HFF-Myc (cell line): ENCODE measurements at places on chromosomes 3 and 15.

- DNase-seq: no peak
Observed at GRCh38 chr15:85137489-85138168, 156.0 kb downstream of the PDE8A start.

DNA sequence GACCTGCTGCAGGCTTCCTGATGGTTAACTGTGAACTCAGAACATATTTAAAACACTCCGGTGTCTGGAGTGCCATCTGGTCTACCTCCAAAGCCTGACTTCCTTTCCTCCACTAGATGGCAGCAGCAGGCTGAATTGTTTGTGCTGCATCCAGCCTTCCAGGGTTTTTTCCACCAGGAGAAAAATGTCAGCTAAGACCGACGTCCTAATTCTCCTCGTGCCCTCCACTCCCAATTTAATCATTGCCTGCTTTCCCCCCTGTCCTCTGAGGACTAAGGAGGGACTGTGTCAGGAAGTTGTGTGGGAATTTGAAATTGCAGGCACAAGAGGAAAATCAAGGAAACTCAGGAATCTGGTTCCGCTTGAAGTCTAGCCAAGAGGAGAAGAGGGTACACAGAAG is 165.2 kb upstream of the UMPS start:
- peak; percentile 53 for DNase-seq

GRCh38 chr3:3065876-3066275 is 44.3 kb downstream of the IL5RA start:
- no peak for DNase-seq

GRCh38 chr3:144437989-144438388 is 466.4 kb downstream of the DIPK2A start:
- no peak for DNase-seq

DNA sequence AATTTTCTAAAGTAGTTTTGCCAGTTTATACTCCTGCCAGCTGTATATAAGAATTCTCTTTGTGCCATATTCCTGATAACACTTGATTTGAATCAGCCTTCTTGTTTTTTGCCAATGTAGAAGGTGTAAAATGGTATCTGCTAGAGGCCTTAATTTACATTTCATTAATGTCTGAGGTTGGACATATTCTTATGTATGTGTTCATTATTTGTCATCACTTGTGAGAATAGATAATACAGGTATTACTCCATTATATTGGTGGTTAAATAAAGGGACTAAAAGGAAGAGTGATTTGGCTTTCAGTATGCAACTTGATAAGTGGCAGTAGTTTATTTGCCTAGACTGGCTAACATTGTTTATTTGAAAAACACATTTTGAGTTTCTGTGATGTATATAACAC is 25.8 kb downstream of the PAK2 start:
- no peak for DNase-seq

DNA sequence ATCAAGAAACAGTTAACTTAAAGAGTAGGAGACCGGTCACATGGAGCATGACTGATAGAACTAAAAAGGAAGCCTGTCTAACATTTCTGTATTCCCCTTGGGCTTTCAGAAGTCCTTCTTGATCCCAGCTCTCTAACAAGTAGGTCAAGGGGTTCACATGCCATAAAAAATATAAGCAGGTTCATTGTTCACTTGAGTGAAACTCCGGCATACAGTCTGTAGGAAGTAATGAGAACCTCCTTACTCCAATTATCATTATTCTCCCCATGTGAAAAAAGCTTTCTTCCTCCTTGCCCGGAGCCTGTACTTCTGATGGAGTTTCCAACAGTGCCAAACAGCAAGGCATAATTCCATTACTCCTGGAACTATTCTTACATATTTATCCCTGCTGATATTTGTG is 242.8 kb upstream of the CNTN4 start:
- DNase-seq: no peak

DNA sequence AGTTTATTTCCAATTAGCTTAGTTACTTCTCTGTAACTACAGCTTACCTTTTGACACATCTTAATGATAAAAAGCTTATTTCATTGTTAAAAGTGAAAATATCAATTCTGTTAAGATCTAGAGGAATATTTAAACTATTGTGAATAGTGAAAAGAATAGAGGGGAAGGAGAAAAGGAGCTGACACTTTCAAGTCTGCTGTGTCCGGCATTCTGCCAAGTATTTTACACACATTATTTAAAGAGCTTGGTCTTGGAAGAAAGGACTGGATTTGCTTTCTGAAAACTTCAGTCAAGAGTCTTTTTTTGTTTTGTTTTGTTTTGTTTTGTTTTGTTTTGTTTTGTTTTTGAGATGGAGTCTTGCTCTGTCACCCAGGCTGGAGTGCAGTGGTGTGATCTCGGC is 34.8 kb downstream of the CCDC80 start:
- DNase-seq: no peak

GRCh38 chr3:169453256-169454059 is 210.1 kb downstream of the MECOM start:
- DNase-seq: no peak

GRCh38 chr15:74040109-74040850 is 42.1 kb downstream of the GOLGA6A start:
- peak; percentile 81 for DNase-seq

DNA sequence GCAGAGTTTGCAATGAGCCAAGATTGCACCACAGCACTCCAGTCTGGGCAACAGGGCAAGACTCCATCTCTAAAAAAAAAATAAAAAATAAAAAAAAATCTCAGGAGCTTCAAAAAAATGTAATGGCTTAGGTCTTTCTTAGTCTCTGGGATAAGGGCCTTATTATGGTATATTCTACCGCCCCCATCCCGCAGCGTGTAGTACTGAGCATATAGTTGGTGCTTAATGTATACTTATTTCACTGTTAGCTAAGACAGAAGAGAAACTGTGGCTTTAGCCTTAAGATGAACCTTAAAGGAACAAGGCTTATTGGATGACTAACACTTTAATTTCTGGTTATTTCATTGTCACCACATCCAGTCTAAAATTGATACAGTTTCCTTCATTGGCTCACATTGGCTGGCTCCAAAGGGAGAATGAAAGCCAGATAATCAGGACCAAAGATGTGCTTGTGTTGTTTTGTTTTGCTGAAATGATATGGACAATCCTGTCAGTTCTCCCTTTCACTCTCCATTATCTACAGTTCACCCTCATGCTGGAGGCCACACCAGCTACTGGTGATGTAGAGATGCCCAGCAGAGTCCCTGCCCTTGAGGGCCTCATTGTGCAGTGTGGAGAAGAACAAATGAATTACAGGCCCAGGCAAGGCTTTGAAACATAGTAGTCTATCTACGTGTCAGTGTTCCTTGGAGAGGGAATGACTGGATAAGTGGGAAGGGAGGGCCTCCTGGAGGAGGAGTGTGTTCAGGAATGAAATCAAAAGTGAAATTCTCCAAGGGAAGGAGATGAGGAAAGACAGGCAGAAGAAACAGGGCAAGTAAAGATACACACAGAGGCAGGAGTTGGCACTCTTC is 17.4 kb upstream of the RAF1 start:
- no peak for DNase-seq

GRCh38 chr3:186871403-186871924 is 29.0 kb downstream of the ADIPOQ start:
- no peak for DNase-seq

- no peak for DNase-seq
Observed at GRCh38 chr3:193016437-193016901, 98.8 kb upstream of the MB21D2 start.

- DNase-seq: no peak
Observed at GRCh38 chr3:40109641-40110490, 199.6 kb upstream of the EIF1B start.

DNA sequence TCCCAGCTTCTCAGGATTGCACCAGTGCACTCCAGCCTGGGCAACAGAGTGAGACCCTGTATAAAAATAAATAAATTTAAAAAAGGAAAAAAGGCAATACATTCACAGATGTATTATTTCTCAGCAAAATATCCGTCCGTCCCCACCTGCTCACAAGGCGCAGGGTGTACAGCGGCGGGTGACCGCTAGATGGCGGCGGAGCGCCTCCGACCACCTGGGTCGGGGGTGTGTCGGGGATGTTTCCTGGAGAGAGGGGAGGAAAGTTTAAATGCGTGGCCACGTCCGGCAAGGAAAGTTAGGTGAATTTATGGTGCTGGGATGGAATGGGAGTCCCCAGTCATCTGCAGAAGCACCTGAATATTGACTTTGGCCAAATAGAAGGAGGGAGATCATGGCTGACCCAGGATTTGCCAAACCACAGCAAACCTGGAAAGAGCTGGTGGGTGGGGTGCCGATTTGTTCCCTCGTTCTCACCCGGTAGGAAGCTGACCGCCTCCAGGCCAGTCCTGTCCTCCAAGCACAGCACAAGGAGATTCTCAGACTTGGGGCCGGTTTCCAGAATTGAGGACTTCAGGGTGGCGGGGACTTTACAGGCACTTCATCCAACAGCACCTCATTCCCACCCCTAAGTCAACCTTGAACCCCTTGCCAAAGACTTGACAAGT is 88.3 kb downstream of the TMEM266 start:
- no peak for DNase-seq

- DNase-seq: no peak
Observed at GRCh38 chr3:62574266-62574898, 201.0 kb upstream of the FEZF2 start.

DNA sequence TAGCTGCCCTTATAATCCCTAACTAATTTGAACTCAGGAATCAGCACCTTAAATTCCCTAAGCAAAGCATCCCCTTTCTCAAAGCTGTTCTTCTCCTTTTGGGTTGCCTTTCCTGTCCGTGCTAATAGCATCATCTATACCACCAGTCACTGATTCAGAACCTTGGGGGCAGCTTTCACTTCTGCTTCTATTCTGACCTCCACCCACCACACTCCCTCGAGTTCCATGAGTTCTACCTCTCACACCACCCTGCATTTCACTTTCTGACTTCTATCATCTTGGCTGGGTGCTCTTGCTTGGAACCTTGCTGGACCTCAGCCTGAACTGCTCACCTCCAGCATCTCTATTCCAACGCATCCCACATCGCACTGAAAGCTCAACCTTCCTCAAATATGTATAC is 55.4 kb upstream of the KCNMB2 start:
- no peak for DNase-seq

GRCh38 chr3:15434756-15435155 is 7.4 kb downstream of the EAF1 start:
- no peak for DNase-seq

DNA sequence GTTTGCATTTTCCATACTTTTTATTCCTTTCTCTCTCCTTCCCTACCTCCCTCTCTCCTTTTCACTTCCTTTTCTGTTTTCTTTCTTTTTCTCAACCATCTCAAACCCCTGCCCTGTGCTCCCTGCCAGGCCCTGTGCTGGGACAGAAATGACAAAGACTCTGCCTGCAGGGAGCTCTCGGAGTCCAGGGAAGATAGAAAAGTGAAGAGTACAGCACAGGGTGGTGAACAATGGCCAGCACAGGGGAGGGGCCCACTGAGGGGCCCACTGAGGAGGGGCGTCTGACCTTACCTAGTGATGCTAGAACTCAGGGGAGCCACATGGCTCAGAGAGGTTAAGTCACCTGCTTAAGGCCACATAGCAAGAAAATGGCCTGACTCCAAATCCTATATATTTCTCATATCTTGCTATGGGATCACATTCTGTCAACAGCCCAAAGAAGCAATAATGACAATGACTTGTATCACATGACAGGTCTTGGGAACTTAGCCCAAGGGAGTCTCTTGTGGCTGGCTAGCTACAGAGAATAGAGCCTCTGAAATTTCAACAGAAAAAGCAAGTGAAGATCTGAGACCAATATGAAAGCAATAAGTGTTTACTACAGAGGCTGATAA is 44.3 kb upstream of the ATP2B2 start:
- no peak for DNase-seq

DNA sequence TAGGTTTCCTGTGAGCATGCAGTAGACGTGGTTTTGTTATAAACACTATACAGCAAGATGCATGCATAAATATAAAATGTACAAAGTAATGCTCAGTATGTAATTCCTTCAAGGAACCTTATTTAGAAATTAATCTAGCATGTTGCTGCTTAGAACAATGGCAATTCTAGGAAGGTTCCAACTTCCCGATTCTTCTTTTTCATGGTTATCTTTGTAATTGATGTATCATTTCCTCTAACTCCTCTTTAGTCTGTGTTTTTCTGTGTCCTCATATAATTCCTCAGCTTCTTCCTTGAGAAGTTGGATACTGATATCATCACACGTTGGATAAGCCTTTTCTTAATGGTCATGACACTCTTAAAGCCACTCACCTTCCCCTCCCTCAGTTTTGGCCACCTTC is 3.5 kb downstream of the TSEN2 start:
- DNase-seq: no peak
